Fibroblast of villous mesenchyme (primary cell): ENCODE measurements at places on chromosomes 6 and 20.

- no peak for DNase-seq
Observed at GRCh38 chr20:41274152-41274551, 43.4 kb downstream of the ZHX3 start.

- peak; percentile 93 for DNase-seq
Observed at GRCh38 chr20:47576516-47577033, 74.9 kb downstream of the NCOA3 start.

DNA sequence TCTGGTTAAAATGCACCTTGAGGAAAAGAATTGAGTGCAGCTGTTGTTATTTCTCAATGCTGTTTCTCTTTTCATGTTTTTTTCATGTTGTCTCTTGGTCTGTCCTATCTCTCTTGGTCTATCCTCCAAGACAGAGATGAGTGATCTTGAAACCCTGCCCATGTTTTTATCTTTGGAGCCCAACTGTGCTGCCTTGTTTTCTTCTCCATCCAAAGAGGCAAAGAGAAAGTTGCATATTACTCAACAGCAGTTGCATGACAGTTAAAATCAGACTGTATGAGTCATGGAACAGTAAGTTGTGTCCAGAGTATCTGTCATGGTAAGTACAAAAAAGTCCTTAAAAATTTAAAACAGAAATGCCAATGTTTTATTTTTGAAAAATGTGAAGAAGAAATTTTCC is 26.2 kb downstream of the BCAS1 start:
- peak; percentile 80 for DNase-seq

DNA sequence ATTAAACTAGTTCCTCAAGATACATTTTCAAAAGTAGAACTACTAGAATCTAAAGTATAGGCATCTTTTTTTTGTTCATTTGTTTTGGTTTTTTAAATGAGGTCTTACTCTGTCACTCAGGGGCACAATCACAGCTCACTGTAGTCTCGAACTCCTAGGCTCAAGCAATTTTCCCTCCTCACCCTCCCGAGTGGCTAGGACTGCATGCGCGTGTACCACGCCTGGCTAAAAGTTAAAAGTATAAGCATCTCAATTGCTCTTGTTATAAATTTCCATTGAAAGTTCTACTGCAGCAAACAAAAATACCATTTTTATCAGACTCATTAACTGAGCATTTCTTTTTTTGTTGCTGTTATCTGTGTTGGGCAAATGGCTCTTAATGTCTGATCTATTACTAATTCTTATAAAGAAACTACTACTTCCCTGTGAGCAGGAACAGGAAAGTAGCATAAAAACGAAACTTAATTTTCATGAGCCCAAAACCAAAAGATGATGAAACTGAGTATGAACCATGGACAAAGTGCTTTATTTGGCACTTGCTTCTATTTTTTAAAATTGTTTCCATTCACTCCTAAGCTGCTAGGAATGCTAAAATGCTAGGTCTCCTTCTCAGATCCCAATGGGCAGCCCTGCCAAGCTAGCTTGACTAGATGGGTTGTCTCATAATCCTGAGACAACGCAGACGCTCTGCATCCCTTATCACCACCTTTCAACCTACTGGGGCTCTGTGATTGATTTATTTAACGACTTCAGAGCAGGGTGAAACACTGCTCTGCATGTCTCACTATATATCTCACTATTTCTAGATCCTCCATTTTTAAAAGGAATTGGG is 36.9 kb downstream of the TRPC4AP start:
- DNase-seq, result peak; percentile 68

DNA sequence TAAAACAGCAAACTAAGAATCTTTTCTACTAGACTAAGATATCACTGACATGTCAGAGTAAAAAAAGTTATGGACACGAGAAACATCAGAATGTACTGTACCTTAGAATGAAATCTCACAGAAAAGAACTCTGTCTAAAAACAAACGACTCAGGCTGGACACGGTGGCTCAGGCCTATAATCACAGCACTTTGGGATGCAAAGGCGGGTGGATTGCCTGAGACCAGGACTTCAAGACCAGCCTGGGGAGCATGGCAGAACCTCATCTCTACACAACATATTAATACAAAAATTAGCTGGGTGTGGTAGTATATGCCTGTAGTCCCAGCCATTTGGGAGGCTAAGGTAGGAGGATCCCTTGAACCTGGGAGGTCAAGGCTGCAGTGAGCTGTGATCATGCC is 122.6 kb downstream of the PRND start:
- no peak for DNase-seq

DNA sequence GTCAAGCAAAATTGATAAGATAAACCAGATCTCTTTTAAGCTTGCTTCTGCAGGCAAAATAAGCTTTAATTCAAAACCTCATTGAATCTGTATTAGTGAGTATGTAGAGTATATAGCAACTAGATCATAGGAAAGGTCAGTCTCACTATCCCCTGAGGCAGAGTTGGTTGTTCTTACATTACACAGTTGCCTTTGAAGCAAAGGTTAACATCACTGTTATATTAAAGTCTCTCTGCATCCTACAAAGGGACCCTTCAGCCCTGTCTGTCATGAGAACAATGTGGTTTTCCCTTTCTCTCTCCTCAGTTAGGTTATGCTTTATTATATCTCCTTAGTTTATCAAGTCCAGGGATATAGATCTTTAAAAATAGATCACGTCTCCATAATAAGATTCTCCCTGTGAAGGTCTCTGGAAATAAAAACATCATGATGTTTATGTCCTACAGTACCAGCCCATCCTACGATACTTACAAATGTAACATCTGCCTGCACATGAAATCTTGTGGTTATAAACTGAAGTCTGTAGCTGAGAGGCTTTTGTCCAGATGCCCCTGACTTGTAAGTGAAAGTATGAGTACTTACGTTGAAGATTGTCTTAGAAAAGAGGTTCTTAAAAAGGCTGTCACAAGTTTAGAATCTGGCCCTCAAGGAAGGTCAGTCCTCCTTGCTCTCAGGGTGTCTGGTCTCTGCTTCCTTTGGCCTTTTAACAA is 103.6 kb downstream of the VIP start:
- DNase-seq, result no peak

DNA sequence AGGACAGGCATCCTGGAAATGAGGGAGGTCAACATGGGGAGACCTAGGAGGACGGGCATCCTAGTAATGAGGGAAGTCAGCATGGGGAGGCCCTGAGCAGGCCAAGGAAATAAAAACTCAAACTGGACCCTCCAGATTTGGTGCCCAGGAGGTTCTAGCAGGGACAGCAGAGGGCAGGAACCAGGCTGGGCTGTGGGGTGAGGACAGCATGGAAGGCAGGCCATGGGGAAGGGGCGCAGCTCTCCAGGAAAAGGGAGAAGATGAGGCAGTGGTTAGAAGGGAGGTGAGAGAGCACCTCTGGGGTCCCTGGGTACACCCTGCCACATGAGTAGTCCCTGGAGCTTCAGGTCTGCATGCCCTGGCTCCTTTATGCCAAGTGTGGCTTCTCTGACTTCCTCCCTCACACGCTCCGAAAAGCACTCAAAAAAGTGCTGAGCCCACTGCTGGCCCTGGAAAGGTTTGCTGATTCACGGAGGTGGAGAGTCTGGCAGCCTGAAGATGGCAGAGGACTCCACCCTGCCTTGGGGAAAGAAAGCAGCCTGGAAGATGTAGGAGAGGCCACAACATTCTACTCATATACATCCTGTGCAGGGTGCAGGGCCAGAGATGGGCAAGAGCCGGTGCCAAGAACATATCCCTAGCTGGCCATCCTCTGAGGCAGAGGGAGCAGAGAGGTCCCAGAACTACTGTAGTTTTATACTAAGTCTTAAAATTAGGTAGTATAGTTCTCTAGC is 154.9 kb downstream of the MRPL14 start:
- DNase-seq, result peak; percentile 30

- DNase-seq, result no peak
Observed at GRCh38 chr6:21265730-21266044, 327.9 kb upstream of the SOX4 start.

DNA sequence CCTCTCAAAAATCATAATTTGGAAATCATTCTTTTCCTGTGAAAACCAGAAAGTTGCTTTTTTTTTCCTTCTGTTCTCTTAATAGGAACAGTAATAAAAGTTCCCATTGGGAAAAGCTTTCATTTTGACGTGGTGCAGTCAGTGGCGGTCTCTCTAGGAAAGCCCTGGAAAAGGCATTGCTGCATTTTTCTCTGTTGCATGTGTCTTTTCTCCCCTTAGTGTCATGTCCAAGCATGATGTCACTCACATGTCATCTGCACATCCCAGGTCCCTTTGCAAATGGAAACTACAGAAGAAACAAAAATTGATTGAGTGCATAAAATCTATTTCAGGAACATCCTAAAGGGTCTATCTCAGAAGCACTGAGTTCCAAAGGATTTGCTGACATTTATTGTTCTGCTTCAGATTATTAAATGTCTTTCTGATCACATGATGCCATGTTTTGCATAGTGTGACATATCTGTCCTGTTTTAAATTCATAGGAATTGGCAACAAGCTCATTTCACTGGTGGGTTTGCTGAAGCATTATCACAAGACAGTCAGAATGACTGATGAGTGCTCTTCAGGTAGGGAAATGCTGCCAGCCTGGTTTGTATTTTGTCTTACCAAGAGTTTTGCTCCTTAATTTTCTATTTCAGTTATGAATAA is 208.7 kb downstream of the SOX4 start:
- DNase-seq, result no peak

DNA sequence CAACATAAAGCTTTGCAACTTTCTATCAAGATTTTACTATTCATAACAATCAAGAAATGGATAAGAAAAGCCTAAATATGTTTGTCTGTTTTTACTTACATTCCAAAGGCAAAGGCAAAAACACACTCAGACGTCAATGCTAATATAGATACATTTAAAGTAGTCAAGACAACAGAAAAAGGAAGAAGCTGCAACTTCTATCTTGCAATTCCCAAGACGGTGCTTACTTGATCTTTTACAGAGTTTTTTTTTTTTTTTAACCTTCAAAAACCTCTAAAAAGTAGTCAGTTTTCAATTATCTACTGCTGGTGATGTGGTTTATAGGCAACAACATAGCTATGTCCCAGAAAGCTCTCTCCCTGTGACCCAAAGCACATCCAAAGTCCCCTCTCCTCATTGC is 58.1 kb downstream of the EPB41L2 start:
- DNase-seq, result peak; percentile 27

- peak; percentile 39 for DNase-seq
Observed at GRCh38 chr6:26366504-26366903, 1.5 kb downstream of the BTN3A2 start.

DNA sequence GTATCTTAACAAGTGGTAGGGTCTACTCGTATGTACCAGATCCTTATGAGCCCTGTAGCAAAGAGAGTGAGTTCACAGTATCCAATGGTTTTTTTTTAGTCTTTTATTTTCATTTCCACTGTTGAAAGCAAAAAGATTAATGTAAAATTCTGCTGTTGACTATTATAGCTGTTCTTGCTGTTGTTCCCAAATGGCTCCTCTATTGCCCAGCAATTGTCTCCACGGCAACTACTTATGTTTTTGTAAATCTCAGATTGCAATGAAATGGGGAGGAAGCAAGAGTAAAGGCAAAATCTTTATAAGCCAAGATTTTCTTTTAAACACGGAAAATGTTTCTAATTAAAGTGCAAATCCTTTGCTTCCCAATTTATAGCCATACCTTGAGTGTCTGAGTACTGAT is 406.1 kb downstream of the EPM2A start:
- peak; percentile 7 for DNase-seq

DNA sequence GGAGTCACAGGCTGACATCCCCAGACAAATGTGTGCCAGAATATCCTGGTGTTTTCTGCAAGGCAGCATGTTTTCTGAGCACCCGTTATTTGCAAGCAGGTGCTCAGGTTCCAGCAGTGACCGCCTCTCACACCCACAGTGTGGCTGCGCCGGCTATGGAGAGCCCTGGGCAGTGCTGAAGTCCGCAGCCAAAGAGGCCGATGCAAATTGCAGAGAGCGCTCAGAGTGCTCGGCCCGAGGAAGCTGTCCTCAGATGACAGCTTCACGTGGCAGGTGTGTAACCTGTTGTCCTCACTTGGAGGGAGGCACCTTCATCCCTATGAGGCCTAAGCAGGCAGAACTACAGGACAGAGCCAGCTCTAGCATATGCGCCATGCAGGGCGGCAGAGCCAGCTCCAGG is 23.5 kb upstream of the MPC1 start:
- DNase-seq, result no peak

DNA sequence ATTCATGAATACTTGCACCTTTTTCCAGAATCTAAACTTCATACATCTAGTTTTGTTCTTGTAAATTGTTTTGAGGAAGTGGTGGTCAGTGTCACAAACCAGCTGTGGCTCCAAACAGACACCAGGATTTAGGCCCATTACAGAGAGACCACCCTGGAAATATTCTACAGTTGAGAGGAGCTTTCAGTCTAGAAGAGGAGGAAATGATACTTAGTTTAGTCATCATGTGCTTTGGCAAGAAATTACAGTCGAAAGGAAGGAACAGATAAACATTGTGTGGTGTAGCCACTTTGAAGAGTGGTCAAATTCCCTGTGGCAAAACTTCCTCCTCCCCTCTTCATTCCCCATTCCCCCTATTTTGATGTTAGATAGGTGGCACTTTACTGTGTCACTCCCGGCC is 15.7 kb downstream of the DCBLD1 start:
- DNase-seq, result peak; percentile 72

DNA sequence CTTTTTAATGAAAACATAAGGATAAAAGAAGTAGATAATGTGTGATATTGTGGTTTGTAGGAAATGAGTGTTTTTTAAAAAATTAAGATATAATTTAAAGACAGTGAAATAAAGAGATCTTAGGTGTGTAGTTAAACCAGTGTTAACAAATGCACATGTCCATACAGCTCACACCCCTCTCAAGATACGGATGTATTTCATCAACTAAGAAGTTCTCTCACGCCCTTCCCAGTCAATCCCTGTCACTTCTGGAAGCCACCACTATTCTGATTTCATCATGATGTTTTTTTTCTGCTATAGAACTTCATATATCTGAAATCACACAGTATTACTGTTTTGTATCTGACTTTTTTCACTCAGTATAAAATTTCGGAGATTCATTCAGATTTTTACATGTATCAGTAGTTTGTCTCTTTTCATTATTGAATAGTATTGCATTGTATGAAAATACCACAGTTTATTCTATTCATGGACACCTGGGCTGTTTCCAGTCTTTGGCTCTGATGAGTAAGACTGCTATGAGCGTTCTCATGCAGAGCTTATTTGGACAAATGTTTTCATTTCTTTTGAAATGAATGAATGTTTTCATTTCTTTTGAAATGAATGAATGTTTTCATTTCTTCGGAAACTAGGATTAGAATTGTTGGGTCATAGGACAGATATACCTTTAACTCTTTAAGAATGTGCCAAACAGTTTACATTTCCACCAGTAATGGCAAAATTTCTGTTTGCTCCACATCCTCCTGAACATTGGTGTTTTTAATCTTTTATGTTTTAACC is 49.7 kb upstream of the ELOVL5 start:
- DNase-seq, result peak; percentile 22

GRCh38 chr20:57671662-57672061 is 38.2 kb downstream of the PMEPA1 start:
- peak; percentile 22 for DNase-seq

GRCh38 chr6:50655848-50656453 is 57.4 kb upstream of the TFAP2D start:
- DNase-seq, result no peak
